ENCODE measurements at places on chromosomes 7 and 10.

GRCh38 chr7:80182630-80183276, 48.1 kb downstream of the GNAI1 start:
- no peak for DNase-seq

- DNase-seq, result no peak
These were observed 47.1 kb upstream of the UBN2 start for GRCh38 chr7:139183878-139184338.

DNA sequence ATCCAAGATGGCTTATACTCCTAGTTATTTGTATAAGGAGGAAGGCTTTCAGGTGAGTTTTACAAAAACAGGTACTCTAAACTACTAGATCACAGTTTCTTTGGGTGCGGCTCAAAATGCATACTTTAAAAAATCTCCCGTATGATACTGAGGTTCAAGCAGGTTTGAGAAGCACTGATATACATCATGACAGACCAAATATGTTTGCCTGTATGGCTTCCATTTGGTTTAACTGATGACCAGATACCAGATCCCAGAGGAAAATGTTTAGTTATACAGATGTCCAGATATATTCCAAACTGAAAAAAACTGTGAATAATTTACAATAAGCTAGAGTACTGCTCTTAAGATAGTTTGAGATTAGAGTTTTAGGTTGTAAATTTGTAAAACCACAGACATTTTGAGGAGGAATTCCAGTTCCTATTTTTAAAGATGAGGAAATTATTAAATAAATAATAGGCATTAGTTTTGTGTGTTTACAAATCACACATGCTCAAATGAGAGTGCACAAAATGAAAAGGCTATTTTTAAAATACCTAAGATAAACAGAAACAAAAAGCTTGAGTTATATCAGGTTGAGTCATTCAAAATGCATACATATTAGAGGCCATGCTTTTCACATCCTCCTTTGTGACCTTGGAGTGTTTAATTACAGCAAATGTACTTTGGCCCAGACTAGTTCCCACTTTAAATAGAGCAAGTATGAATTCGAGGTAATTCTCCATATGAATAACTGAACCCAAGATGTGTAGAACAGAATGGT, 60.5 kb downstream of the SEMA3C start:
- no peak for DNase-seq

GRCh38 chr10:79023240-79024162, 45.3 kb upstream of the ZMIZ1 start:
- no peak for DNase-seq

DNA sequence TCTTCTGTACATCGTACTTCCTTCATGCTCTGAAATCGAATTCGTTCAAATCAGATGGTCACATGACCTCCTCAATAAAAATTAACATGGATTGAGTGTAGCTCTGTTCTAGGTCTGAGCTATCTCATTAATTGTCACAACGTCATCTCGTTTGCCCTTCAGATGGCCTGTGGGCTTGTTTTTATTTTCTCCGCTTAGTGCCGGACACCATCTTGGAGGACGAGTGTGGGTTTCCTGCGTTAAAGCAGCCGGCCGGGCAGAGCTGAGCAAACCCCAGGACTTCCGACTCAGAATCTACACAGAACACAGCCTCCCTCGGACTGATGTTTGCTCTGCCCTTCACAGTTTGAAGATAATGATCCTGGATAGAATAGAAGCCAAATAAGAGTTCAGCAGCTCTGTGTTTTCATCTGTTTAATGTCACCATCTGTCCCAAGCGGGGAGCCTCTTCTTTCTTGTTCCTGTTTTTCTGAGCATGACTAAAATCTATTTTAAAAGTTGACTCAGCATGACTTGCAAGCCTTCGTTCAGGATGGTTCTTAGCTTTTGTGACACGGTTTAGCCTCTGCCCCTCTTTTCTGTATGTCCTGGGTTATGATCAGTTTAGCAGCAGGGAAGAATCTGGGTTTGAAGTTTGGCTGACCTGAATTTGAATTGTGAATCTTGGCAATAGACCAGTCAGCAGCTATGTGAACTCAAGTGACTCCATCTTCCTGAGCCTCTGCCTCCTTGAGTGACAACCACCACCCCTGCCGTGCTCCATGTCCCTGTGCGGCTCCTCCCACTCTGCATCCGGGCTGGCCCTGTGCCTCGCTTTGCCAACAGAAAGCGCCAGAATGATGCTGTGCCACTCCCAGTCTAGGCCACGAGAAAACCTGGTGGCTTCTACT, 30.6 kb upstream of the GALNTL5 start:
- peak; percentile 5 for DNase-seq

DNA sequence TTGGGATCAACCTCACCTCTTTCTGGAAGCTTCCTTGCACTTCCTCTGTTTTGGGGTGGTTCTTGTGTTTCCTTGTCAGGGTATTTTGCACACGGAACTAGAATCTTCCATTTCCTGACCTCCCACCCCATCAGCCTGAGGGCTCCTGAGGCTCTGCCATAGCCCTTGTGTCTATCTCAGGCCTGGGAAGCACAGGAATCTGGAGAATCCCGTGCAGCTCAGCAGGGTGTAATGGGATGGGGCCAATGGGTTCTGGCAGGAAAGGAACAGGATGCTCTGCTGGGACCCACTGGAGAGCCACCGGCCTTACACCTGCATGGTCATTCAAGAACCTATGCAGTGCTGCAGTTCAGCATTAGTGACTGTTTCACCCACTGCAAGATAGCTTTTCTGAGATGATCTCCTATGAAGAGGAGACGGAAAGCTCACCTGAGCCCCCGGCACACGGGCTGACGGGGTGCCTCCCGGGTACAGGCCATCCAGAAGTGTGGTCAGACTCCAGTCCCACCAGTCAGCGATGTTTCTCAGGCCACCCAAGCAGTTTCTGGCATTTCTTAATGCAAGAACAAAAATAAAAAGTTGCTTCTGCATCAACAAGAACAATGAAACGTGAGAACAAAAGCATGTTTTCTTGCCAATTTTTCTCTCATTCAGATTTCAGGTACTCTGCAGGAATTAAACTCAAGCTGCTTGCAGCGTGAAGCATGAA, 133.2 kb downstream of the PKD1L1 start:
- DNase-seq, result no peak

- DNase-seq, result no peak
These were observed 161.0 kb upstream of the RNF32 start for GRCh38 chr7:156479596-156479995.

DNA sequence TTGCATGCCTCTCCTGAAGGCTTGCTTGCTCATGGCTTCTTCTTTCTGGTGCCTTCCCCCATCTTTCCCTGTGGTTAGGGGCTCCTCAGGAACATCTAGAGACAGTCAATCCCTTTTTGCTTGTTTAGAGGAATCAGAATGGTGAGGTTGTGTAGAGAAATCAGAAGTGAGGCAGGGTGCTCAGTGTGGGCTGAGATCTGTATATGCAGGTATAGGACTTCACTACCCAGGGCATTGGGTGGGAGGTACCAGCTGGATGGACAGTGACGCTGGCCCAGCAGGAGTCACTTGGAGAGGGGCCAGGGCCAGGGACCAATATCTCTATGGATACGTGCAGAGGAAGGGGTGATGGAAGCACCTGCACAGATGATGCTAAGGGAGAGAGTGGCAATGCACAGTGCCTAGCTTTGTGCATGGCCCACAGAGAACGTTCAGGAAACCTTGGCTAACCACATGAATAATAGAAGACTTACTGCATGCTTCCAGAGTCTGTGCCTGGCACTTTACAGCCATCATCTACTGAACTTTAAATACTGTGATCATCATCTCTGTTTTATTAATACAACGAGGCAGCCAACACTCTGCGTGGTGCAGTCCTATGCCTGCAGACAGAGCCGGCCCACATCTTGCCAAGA, 255.2 kb downstream of the ABCA13 start:
- DNase-seq, result no peak

DNA sequence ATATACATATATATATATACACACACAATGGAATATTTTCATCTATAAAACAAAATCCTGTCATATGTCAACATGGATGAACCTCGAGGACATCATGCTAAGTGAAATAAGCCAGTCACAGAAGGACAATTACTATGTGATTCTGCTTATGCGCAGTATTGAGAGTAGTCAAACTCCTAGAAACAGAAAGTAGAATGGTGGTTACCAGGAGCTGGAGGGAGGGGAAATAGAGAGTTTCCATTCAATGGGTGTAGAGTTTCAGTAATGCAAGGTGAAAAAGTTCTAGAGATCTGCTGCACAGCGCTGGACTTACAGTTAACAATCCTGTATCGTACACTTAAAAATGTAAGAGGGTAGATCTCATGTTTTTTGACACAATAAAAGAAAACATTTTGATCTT, 181.9 kb downstream of the CDCA7L start:
- DNase-seq, result no peak

GRCh38 chr7:85695533-85695932, 508.7 kb upstream of the SEMA3D start:
- DNase-seq, result no peak

- no peak for DNase-seq
These were observed 1.1 kb downstream of the FAM133B start for GRCh38 chr7:92589056-92589455.

GRCh38 chr7:29344334-29344978, 149.9 kb downstream of the CHN2 start:
- DNase-seq, result no peak

GRCh38 chr7:55109404-55110167, 90.8 kb downstream of the EGFR start:
- DNase-seq, result no peak

DNA sequence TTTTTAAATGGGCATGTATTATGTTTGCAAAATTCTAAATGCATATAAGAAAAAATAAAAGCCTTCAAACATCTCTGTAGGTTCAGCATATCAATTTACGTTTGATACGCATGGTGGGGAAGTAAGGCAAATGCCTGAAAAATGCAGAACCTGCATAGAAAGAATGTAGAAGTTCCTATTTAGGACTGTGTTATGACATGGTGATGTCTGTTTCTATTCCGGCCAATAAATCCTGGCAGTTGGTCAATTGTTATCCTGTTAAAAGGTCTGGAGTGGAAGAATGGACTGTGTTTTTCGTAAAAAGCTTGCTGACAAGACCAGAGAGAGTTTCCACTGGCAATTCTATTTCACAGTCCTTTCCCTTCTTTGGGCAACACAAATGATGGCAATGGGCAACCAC, 49.6 kb upstream of the CAV2 start:
- DNase-seq, result no peak

DNA sequence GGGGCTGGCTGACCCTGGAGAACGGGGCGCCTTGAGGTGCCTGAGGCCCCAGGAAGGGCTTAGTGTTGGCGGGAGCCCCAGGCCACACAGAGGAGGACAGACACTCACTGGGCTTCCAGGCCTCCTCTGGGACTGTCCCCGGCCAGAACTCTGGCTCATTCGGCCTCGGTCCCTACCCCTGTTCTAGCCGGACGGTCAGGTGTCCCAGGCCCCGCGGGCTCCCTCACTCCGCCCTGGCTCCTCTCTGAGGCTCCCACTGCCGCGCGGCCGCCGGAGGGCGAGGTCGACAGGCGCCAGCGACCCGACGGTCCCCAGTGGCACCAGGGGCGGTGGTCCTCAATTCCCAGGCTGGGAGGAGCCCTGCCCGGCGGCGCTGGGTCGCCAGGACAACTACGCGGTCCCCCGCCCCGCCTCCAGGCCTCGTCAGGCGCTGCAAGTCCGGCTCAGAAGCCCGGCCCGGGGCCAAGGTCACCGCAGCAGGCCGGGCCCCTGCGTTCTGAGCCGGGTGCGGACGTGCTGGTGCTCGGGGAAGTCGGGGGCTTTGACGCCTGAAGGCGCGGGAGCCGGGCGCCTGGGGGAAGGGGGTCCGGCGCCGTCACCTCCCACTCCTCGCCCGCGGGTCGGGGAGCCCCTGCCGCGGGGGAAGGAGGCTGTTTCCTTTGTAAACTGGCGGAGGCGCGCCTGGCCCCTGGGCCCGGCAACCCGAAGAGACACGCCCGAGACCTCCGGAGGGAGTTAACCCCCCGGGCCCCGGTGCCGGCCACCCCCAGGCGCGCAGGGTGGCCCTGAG, 1.1 kb upstream of the PWWP2B start:
- no peak for DNase-seq

DNA sequence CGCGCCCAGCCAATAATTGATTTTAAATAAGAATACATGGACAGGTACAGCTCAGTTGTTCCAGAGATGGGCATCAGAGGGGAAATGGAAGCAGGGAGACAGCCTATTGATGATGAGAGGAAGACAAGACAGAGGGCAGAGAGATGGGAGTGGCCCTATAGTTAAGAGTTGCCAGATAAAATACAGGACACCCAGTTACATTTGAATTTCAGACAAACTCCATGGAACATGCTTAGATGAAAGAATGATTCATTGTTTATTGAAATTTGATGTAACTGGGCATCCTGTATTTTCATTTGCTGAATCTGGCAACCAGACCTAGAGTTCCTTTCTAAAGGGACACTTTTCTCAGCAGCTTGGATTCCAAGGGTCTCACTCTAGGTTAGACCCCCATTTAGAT, 341.1 kb downstream of the FRMD4A start:
- DNase-seq, result no peak

DNA sequence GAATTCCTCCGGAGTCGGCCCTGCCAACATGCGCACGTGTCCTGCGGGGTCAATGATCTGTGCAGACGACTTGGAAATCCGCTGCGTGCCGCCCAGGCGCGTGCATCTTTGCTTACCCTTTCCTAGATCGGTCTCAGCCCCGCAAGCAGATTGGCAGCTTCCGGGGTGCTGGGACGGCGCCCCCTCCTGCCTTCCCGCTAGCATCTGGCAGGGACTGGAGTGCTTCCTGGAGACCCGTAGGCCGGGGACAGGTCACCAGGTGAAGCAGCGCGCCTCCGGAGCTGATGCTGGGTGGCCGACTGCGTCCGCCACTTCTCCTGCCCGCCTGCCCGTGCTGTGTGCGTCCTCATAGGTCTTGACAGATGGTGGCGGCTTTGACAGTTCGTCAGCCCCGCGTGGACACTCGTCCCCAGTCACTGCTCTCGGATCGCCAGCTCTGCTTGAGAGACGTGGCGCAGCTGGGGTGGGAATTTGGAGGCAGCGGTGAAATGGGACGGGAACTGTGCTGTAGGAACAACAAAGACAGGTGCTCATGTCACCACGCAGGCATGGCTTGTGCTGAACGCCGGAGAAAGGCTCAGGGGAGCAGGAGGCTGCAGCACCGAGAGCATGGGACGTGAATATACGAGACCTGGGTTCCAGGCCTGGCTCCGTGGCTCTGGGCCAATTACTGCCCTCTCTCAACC, 21.9 kb upstream of the KCNK18 start:
- peak; percentile 20 for DNase-seq

- DNase-seq, result no peak
These were observed 328.5 kb downstream of the ADARB2 start for GRCh38 chr10:1408651-1409367.

- no peak for DNase-seq
These were observed 863 bp downstream of the CALD1 start for GRCh38 chr7:134780166-134780828.

- no peak for DNase-seq
These were observed 405.6 kb downstream of the TCERG1L start for GRCh38 chr10:130905921-130906320.

- DNase-seq, result no peak
These were observed 44.4 kb upstream of the OCM2 start for GRCh38 chr7:98034081-98035035.

DNA sequence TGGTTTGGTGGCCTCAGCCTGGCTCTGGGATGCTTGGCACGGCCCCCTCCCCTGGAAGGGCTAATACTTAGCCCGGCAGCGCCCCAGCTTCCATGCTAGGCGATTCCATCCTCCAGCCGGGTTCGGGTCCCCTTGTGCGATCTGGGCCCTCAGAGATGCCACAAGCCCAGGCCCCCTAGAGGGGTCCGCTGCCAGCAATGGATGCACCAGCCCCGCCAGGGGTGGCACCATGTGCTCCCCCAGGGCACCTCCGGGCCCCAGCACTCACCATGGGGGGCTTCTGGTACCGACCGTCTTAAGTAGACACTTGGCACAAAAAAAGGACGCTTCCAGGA, 125.7 kb upstream of the KCTD7 start:
- no peak for DNase-seq
